Fibroblast of pulmonary artery (primary cell): ENCODE measurements at places on chromosomes 11 and 22.
A peak's percentile ranks its signal among the peaks of the same experiment; 100 is the strongest.

GRCh38 chr11:82195283-82195682 lies 538.4 kb downstream of the FAM181B start:
- no peak for DNase-seq

DNA sequence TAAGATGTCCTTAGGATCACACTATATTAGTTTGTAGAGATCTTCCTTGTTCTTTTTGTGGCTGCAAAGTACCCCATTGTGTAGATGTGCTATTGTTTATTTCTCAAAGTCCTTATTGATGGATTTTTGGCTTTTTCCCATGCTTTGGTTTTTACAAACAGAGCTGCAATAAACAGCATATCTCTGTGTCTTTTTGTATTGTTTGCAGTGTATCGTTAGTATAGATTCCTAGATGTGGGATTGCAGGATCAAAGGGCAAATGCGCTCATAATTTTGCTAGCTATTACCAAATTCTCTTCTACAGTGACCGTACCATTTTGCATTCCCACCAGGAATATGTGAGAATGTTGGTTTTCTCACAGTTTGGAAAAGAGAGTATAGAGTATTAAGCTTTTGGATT lies 27.5 kb upstream of the FTH1 start:
- DNase-seq = no peak

- peak; percentile 3 for DNase-seq
Observed at GRCh38 chr11:44464741-44465140, 100.7 kb upstream of the CD82 start.

DNA sequence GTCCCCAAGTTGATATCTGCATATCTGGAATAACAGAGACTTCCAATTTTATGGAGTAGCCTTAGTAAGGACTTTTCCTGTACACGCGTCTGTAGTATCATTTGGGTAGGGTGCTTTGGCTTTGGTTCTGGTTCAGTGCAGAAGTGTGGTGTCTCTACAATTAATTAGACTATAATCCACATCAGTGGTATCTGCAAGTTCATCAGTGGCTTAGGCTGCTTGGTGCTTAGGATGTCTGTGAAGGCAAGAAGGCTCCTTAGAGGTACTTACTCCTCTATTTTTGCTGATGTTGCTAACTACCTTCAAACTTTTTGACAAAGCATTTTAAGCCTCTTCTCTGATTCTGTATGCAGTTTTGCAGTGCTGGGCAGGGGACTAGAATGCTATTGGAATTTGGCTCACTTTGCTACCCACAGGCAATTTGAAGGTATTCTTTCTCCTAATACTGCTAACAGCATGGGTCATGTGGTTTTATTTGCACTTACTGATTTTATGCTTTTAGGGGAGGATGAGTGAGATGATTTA lies 49.4 kb downstream of the KCNQ1OT1 start:
- no peak for DNase-seq

DNA sequence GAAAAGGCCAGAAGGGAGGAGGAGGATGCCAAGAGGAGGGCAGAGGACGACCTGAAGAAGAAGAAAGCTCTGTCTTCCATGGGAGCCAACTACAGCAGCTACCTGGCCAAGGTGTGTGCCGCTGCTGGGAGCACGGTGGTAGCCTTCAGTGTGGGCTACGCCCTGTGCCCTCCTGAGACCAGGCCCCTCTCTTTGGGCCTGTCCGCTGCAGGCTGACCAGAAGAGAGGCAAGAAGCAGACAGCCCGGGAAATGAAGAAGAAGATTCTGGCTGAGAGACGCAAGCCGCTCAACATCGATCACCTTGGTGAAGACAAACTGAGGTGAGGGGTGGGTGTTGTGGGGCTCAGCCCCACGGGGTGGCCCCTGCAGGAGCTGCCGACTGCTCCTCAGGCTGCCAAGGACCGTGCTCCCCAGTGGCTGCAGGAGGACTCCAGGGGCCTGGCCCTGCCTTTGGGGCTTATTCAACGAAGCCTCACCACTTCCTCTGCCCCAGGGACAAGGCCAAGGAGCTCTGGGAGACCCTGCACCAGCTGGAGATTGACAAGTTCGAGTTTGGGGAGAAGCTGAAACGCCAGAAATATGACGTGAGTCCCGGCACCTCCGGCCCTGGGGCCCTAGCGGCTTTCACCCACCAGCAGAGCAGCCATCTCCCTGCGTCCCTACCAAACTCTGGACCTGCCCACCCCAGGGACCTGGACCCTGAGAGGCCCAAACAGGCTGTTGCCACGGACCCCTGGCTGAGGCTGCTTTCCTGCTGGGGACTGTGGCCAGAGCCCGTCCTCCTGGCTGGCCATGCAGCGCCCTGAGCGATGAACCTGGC lies 12.6 kb upstream of the MRPL23 start:
- no peak for DNase-seq

DNA sequence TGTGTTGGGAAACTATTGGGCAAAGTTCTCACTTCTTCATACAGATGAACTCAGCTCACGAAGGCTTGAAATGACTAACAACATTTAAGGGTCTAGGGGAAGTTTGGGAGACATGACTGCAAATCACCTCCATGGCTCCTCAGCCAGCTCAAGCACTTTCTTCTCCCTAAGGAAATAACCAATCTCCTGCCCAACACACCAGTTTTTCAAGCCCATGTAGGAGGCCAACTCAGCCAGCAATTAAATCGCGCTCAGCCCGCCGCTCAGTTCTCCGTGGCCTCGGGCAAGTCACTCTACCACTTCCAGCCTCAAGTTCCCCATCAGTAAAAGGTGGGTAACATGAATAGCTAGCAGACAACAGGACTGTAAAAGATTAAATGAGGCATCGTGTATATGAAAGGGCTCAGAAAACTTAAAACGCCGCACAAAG lies 796 bp downstream of the POLDIP3 start:
- DNase-seq = no peak

DNA sequence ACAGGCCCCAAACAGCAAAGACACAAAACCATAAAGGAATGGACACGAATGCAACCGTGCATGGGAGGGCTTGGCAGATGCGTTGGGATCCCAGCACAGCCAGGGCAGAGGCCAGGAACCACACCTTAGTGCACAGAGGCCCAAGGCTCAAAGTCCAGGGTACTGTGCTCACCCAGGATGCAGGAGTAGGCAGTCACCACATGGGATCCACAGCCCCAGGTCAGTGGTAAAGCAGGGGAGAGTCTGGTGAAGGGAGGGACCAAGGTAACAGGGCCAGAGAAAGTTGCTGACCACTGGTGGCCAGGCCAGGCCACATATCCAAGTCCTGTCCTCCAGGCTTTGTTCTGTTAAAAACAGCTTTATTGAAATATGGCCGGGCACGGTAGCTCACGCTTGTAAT lies 6.5 kb upstream of the CERK start:
- DNase-seq = no peak

DNA sequence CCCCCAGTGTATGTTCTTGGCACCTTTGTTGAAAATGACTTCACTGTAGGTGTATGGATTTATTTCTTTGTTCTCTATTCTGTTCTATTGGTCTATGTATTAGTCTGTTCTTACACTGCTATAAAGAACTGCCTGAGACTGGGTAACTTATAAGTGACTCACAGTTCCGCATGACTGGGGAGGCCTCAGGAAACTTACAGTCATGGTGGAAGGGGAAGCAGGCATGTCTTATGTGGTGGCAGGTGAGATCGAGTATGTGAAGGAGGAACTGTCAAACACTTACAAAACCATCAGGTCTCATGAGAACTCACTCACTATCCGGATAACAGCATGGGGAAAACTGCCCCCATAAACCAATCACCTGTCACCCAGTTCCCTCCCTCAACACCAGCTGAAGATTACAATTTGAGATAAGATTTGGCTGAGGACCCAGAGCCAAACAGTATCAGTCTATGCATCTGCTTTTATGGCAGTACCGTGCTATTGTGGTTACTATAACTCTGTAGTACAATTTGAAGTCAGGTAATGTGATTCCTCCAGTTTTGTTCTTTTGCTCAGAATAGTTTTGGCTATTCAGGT lies 836.2 kb downstream of the DLG2 start:
- DNase-seq = no peak

DNA sequence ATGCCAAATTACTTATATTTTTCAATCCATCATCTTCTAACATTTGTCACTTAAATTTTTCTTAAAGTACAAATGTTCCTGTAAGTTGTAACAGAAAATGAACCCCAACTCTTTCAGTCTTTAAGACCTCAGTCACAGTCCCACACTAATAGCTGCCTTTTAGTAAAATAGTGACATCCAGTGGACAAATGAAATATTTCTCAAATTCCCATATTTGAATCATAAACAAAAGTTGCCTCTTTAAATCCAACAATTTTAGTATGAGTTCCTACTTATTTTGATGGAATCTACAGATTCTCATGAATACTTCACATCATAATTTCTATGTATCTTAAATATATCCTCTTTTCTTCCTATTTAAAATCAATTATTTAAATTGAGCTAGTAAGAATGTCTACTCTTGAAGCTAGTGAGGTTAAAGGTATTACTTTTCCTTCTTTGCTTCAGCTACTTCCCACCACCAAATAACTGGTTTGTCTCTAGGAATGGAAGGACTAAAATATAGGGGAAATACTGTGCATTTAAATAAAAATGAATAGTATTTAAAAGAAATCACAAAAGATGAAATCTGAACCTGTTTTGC lies 9.2 kb downstream of the LIN7C start:
- DNase-seq = peak; percentile 52

GRCh38 chr11:44407211-44407996 lies 97.5 kb upstream of the ALX4 start:
- no peak for DNase-seq

DNA sequence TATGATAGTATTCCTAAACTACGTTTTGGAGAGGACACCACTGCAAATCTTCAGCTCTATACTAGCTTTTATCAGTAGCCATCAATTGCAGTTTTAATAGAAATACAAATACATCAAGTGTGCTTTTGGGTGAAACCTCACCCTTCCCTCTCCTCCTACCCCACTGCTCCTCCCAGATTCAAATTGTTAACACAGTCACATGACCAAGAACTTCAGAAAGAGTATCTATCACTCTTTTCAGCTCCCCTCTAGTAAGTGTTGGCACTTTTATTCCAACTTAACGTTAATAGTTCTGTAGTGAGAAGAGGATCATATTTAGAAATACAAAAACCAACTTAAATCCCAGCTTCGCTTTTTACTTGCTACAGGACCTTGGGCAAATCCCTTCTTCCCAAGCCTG lies 17.0 kb downstream of the RRAS2 start:
- DNase-seq = no peak

DNA sequence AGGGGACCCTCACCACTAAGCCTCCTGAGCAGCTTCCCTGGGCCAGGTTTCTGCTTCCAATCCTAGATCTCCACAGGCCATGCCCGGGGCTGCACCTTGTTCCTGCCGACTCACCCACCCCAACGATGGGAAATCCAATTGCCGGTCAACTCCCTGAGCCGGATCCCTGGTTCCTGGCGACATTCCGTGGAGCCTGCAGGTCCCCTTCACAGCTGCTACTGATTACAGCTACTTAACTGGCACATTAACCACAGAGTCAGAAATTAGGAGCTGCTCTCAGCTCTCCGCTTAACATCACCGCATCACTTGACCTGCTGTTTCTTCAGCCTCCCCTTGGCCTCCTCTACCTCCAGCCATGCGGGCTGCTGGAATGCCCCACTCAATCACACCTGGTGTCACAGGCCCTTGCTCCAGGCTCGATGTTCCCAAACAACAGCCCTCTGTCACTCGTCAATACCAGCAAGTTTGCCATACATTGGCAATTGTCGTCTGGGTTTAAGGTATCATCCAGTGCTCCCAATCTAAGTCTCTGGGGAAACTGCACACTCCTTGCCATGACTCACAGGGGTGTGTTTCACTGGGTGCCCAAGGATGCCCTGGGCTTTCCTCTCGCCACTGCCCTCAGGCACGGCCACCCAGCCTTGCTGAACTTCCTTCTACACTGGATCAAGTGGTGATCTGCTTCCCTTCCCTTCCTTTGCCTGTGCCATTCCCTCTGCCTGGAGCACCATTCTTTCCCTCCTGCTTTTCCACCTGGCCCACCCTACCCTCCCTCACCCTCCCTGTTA lies 181.0 kb downstream of the MN1 start:
- no peak for DNase-seq

DNA sequence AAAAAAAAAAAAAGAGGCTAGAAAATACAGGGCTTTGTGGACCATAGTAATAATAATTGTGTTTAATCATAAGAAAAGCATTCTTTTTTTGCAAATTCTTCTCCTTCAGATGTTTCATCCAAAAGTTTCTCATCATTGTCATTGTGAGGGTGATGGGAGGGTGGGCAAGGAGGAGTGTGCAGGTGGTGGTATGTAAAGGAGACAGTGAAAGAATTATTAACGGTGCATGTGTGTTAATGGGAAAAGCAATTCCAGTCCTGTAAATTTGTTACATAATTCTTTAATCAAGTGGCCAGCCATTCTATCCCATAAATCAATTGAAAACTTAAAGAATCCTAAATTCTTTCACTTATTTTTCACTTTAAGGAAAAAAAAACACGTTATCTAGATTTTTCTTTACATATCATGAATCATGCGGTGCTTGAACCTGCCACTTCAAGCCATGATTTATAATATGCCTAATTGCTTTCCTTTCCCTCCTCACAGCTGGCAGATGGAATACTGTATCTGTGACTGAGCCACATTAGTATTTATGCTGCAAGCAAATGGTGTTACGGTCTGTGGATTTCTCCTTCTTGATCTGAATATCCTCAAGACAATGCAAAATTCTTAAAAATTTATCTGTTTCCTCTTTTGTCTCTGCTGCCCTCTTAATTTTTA lies 318.5 kb downstream of the JRKL start:
- no peak for DNase-seq

DNA sequence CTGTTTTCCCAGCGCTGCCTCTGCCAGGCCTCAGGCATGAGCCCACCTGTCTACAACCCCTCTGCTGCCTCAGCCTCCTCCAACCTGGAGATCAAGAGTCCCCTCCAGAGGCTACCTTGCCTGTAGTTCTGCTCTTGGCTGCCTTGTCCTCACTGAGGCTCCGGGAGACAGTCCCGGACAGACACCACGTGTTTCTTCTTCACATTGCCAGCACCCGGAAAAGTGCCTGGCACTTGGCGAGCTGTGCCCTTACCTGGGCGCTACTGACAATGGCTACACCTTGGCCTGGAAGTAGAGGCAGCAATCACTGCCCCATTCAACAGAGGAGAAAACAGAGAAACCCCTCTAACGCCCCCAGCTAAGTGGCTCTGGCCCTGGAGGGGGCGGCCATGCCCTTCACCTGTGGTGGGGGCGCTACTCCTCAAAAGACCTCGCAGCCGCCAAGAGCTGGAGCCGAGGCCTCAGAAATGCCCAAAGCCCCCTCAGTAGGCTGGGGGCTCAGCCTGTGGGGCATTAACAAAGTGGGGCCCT lies 3.0 kb upstream of the NAP1L4 start:
- no peak for DNase-seq

DNA sequence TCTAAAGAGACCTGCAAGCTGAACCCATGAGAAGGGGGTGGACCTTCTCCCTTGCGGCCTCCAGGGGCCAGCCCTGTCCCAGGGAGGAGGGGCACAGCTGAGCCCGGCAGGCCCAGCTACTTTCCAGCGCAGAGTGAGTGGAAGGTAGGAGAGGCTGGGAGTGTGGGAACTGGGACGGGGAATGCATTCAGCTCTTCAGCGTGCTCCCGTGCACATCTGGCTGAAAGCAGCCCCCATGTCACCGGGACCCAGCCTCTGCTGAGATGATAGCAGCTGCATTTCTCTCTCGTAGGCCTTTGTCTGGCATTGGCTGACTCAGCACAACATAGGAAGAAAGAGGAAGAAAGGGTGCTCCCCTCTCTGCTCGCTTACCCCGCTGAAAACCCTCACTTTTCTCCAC lies 951.5 kb downstream of the TBC1D22A start:
- no peak for DNase-seq
